ENCODE measurements at places on chromosomes 3 and 15.

DNA sequence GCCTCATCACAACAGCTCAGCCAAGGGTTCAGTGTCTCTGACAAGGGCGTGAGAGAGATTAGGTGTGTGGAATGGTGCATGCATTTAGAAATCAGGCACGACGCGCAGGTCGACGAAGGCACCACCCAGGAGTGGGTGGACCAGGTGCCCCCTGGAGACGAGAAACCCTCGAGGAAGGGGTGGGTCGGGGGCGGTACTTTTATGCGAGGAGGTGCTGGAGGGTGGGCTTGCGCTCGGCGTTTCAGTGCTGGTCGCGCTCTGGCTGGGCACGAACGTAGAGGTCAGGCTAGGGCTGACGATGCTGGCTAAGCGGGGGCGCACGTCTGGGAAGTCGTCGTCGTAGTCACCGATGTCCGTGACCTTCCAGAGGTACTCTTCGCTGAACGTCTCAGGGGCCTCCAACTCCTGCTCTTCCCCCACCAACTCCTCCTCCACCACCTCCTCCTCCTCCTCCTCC, 393 bp downstream of the ERICH6 start:
- peak; percentile 60 for DNase-seq

- no peak for DNase-seq
Measured at GRCh38 chr3:55897573-55898224, 410.6 kb upstream of the WNT5A start.

DNA sequence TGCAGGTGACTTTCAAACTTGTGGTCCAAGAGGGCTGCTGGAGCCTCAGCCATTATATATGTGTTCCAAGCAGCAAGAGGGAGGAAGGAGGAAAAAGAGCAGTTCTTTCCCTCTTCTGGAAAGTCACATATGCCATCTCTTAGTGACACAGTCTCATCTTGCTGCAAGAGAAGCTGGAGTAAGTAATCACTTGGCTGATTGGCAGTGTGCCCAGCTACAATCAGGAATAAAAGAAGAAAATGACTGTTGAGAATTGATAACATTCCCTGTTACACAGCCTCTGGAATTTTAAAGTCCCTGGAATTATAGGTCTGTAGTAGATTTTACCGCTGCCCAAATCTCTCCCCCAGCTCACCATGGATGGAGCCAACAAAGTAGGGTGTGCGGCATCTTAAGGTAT, 31.4 kb upstream of the LYZL4 start:
- DNase-seq, result no peak

DNA sequence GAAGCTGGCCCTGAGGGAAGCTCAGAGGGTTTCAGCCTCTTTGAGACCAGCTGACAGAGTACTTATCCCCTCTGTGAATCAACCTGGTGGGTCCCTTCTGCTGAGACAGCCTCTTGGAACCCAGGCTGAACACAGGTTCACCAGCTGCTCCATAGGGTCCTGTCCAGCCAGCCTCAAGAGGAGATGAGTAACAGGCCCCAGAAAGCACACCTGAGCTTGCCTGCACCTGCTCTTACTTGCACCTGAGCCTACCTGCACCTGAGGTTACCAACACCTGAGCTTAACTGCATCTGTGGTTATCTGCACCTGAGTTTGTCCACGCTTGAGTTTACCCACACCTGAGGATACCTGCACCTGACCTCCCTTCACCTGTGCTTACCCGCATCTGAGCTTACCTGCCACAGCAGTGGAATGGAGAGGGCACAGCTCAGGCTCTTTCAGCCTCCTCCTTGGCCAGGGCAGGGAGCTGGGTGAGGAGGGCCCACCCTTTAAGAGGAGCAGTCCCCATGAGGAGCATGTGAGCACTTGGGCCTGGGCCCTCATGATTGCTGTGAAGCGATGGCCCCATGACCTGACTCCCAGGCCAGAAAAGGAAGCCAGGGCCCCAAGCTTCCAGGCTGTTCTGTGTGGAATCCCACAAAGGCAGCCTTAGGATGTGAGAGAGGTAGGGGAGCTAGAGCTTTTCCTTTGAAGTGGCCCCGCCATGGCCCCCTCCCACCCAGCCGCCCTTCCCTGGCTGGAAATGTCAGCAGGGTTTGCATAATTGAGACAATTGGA, at the start of gene TRPM1:
TSS of gene TRPM1 (minus strand) at position 464 of the 777 bp plus-strand sequence. CDS start 20,370 bp downstream, outside the sequence.
- DNase-seq, result no peak

DNA sequence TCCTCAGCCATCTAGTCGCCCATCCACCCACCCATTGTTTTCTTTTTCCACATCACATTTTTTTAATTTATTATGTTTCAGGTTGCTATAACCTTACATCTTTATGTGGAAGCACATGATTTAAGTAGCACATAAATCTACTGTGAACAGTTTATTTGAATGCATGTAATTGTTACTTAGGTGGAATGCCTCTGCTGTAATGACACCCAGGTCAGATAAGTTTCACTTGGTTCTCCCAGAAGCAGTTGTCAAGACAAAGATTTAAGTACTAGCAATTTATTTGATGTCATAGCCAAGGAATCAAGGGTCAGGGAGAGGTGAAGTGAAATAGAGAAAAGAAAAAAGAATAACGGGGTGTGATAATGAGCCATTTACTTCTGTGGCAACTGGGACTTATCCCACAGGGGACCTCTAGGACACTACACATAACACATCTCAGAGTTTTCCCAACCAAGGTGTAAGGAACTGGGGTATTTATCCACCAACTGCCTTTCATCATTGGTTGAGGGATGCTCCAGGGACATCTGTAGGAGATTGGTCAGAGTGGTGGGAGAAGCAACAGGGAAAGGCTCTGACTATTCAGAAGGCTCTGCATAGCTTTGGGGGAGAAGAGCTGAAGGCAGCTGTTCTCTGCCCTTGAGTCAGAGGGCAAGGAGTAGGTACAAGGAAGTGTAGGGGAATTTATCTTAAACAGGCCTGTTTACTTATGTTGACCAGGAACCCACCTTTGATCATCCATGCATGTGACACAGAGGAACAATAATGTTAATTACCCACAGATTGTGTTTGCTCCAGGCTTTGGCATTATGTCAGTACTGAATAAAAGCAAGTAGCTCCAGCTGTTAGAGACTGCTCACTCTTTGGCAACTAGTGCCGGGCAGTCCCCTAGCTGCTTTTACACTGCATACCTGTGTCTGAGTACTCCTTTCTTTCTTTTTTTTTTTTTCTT, 94.8 kb downstream of the CD200R1L start:
- DNase-seq, result no peak

DNA sequence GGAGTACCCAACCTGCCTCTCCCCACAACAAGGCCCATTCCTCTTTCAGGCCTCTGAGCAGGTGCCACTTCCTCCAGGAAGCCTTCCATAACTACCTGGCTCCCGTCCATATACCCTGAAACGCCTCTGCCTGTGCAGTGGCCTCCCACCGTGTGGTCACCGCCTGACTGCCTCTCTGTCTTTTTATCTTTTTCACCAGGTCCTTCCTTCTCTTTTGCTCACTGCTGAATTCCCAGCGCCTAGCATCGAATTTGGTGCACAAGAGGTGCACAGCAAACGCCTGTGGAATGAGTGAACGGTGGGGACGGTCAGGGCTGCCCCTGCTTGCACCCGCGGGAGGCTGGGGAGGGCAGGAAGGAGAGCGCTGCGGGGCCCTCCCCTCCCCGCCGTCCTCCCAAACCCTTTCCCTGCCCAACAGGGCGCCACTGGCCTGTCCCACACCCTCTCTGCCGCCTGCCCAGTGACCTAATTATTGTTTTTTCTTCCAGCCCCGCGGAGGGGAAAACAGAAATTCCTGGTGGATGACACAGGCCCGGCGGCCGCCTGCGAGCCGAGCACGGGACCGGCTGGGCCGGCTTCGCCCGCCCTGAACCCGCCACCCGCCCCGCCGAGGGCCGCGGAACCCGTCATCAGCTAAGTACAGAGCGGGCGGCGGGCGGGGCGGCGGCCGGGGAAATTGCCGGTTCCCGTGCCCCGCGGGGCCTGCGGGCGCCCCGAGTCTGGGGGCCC, 140.1 kb downstream of the SMAD6 start:
- no peak for DNase-seq

- DNase-seq, result no peak
Measured at GRCh38 chr3:32076566-32076965, 29.9 kb upstream of the GPD1L start.

DNA sequence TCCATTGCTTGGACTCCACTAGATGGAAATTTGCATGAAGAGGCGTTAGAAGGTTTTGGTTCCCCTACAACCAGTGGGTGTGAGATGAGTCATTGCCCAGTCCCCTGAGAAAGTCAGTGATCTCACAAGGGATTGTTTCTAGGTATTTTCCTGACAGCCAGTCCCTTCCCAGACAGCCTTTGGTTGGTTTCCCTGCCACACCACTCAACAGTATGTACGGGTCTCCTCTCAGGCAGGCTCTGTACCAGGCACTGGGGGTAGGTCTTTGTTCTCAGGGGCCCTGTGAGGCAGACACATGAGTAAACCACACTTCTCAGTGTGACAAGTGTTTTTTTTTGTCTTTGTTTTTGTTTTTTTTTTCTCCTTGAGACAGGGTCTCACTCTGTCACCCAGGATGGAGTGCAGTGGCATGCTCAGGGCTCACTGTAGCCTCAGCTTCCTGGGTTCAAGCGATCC, 4.0 kb downstream of the LAMP3 start:
- peak; percentile 89 for DNase-seq

GRCh38 chr3:127320529-127321121, 32.8 kb upstream of the PRR20G start:
- DNase-seq, result no peak

- DNase-seq, result no peak
Measured at GRCh38 chr3:122251428-122251827, 68.0 kb downstream of the CASR start.

GRCh38 chr3:10743366-10744097, 72.5 kb upstream of the SLC6A11 start:
- no peak for DNase-seq

GRCh38 chr3:73604451-73604850, 20.3 kb downstream of the PDZRN3 start:
- no peak for DNase-seq

- no peak for DNase-seq
Measured at GRCh38 chr15:43281926-43282602, 15.3 kb upstream of the TGM5 start.

DNA sequence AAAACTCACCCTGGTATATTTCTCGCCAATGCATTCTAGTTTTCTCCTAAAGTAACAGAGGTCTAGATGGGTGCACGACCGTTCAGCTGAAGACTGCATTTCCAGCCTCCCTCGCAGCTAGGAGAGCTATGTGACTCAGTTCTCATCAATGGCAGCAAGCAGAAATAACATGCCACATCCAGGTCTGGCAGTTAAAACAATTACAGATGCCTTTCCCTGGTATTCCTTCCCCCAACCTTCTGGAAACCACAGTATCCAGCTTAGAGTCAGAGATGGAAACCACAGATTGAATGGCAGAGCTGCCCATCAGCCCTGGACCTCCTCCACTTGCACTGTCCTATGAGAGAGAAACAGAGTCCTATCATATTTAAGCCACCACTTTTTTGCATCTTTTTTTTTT, 4.8 kb downstream of the HAPLN3 start:
- DNase-seq, result no peak

DNA sequence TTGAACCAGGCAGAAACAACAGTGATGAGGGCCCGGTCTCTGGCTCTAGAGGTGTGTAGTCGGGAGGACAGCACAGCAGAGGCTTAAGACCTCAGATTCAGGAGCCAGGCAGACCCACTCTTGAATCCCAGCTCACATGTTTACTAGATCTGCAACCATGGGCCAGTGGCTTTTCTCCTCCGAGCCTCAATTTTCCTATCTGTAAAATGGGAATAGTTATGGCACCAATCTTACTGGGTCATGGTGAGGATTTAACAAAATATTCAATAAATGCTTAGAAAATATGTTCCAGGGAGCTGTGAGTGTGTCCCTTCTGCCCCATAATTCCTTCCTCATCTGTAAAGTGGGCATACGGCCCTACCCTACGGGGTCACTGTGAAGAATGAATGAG, 506.9 kb downstream of the SHQ1 start:
- no peak for DNase-seq

DNA sequence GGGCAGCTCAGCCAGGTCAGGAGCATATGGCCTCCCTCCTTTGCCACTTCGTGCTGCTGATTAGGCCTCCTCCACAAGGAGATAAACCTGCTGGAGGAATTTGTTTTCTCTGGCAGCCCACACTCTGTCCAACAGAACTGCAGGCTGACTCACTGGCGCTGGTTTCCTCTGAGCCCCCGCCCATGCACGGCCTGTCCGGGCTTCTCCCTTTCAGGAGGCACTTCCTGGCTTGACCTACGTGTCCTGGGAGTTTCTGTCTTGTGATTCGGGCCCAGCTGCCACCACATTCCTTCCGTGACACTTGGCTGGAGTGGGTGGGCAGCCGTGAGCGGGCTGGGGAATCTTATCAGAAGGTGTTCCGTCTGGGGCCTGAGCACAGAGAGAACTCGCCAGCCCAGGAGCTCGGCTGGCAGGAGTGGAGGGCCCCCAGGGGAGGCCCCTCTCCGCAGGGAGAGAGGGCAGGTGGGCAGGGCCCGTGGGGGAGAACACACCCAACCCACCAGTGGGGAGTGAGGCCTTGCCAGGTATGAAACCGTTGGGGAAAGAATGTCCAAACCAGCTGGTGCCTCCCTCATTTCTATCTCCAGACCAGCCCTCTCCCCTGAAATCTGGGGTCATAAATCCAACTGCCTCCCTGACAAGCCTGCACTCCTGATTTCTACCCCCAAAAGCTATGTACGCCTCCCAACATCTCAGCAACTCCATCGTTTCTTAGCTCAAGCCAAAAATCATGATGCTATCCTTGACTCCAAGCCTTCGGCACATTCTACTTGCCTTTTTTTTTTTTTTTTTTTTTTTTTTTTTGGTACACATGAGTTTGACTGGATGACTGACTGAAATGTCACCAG, 110.6 kb upstream of the MEF2A start:
- peak; percentile 22 for DNase-seq

DNA sequence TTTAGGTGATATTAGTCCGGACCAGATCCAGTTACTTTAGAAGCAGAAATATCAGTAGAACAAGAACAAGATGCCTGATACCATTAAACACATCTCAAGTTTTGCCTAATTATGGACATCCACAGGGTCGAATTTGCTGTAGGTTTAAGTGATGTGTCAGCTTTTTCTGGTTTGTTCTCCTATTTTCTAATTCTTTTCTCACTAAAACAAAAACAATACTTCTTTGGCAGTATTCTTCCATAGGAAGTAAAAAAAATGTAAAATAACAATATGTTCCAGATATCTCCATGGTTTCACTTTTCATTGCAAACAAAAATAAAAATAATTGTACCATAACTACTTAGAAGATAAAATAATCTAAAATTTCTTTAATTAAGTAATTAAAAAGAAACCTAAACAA, 265.7 kb downstream of the SHOX2 start:
- DNase-seq, result no peak

GRCh38 chr3:196120291-196120951, 38.5 kb upstream of the TFRC start:
- no peak for DNase-seq
